Fibroblast of skin of abdomen (primary cell): ENCODE measurements at places on chromosomes 11 and 22.

GRCh38 chr11:215581-216037, 8.1 kb downstream of the RIC8A start:
- no peak for DNase-seq

- DNase-seq = no peak
Observed at GRCh38 chr11:111269146-111269868, 23.8 kb downstream of the POU2AF2 start.

- no peak for DNase-seq
Observed at GRCh38 chr11:86812981-86813380, 12.6 kb downstream of the PRSS23 start.

DNA sequence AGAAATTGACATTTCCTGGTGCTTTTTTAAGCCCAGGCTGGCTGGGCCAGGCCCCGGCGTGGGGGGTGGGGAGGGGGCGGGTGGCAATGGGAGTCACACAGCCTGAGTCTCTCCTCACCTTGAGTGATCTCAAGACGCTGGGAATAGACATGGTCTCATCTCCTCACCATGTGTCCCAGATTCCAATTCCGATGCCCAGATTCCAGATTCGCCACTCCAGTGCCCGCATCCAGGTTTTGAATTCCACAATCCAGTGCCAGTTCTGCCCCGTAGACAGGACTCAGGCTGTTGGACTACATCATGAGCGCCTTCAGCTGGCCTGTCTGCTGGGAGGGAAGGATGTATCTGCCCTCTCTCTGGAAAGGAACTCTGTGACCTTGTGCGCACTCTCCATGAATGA, 19.1 kb downstream of the KCNC1 start:
- DNase-seq = no peak

DNA sequence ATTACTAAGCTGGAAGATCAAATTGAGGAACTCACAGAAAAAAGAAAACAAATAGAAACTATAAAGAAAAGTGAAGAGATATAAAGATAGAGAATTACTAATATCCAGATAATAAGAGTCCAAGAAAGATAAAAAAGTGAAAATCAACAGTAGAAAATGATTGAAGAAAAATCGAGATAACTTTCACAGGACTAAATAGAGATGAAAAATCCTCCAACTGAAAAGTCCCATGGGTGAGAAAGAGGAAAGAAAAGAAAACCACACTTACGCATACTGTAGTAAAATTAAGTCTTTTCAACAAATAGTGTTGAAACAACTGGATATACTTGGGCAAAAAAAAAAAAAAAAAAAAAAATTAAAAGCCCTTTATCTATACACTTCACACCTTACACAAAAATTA, 60.0 kb downstream of the ENTHD1 start:
- DNase-seq = no peak

DNA sequence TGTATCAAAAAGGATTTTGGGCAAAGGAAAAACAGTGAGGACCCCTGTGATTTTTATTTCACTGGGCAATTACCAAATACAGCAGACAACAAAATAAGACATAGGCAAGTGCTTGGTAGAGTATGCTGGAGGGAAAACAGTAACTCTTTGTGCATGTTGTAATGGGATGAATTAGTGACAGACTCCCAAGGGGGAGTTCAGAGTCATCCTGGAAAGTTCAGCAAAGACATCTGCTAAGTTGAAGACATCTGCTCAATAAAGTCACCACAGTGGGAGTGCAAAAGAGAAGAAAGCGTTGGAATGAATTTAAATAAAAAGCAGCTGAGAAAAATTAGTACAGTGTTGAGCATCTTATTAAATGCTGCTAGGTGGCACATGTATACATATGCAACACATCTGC, 378.8 kb upstream of the ISX start:
- no peak for DNase-seq

- DNase-seq = no peak
Observed at GRCh38 chr11:133810766-133811165, 34.5 kb downstream of the SPATA19 start.

DNA sequence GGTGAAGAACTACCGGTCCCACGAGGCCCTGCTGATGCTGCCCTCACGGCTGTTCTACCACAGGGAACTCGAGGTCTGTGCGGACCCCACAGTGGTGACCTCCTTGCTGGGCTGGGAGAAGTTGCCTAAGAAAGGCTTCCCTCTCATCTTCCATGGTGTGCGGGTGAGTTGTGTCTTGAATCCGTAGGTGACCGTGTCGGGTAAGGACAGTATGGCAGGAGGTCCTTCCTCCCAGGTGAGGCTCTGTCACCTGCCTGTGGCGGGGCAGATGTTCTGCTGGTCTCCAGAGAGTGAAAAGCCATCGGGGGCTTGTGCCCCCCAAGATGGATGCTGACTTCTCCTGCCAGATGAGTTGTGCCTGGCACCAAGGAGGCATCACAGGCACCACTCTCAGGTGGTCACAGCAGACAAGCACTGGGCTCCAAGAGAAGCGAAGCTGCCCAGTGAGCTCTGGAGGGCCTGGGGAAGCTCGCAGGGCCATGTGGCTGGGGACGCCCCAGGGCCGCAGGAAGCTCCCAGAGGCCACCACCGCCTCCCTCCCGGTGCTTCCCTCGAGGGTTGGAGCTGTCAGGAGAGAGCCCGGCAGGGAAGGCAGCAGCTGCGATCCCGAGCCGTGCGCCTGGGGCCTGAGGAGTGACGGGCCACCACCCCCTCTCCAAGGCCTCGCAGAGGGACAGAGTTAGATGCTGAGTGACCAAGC, 17.3 kb upstream of the PANX2 start:
- no peak for DNase-seq

DNA sequence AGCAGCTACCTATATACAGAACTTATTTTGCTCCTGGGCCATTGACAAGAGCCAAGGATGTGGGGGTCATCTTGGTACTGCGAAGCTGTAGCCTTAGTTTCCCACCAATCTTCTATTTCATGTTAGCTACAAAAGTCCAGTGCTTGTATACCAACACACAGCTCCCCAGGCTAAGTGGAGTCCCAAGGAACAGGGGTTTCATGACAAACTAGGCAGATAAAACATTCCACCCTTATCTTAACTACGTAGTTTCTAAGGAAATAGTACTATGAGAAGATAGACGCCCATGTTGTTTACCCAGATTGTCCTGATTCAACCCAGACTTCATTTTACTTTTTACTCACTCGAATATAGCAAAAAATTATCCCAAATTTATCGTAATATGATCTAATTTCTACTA, 218.5 kb downstream of the DYNC2H1 start:
- no peak for DNase-seq

GRCh38 chr11:15497366-15497765, 382.6 kb downstream of the INSC start:
- no peak for DNase-seq

DNA sequence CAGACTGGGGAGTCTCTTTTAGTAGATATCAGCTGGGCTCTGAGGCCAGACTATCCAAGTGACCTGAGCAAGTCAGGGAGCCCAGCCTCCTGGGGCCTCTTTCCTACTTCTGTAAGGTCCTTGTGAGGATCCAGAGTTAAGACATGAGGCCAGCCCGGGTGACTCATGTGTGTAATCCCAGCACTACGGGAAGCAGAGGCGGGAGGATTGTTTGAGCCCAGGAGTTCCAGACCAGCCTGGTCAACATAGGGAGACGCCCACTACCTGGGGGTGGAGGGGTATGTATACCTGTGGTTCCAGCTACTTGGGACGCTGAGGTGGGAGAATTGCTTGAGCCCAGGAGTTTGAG, 36.9 kb upstream of the POLA2 start:
- DNase-seq = peak; percentile 55

DNA sequence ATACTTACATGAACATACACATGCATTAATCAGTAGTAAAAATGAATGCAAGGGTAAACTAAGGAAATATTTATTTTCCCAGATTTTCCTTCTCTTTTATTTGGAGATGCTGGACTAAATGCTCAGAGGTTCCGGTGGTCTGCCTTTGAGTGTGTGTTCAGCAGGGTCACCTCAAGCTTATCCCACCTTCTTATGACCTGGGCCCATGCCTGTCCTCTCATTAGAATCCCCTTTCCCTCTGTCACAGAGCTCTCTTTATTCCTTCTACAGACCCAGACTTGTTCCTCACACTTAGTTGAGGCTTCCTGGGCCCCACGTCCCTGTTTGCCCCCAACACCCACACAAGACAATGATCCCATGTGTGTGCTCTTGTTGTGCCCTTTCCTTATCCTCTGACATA, 61.6 kb upstream of the TOP3B start:
- no peak for DNase-seq

- peak; percentile 17 for DNase-seq
Observed at GRCh38 chr11:61034111-61034510, 62.6 kb downstream of the CD6 start.

DNA sequence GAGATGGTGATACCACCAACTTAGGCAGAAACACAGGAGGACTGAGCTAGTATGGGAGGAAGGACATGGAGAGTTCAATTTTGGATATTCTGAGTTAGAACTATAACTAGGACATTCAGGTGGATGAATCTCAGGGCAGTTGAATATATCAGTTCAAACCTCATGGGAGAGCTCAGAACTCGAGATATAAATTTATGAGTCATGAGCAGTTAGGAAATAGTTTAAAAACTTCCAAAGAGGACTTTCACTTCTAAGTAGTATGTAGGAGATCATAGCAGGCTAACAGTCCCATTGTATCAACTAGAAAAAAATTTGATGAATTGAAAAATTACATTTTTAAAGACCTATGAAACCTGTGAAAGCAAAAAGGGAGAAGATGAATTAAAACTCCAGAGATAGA, 436.2 kb upstream of the LARGE1 start:
- DNase-seq = no peak

DNA sequence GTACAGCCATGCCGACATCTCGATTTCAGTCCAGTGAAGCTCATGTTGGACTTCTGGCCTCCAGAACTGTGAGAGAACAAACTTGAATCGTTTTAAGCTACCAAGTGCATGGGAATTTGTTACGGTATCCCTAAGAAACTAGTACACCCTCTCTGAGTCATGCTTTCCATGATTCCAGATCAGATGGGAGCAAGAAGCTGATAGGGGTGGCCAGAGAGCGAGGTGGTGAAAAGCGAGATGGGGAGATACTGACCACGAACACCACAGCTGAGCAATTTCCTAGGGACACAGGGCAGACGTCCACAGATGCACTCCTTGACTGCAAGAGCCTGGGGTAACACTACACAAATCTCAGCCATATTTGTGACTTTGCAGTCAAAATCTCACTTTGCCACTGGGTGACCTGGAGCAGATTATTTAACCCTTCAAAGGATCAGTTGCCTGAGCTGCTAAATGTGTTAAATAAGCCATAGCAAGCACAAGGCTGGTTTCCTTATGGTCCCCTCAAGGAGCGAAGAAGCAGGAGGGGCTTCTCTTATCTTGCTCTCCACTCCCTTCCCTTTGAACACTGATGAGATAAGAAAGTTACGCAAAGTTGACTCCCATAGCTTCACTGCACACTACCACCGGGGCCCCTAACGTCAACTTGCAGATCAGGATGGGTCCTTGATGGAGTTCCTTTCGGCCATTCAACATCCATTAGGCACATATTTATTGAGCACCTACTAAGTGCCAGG, 22.6 kb upstream of the RCN1 start:
- peak; percentile 20 for DNase-seq

DNA sequence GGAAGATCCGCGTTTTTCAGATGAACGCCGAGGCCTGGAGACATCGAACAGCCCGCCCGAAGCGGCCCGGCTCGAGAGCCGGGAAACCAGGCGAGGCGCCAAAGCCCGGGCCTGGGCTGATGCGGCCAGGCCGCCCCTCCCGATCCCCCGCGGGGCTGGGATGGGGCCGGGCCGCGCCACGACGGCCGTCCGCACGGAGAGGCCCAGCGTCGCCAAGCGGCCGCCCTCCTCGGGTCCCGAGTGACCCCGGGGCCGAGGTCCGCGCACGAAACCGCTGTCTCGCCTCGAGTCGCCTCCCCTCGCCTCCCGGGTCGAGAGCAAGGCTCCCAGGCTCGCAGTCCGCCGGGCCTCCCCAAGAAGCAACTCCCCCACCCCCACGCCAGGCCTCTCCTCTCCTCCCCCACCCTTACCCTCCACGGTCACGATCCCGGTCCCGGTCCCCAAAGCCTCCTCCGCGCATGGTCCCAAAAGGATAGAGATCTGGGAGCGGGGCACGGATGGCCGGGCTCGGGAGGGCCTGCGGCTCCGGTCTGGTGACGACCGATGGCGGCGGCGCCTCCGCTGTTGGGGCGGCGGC, 482 bp downstream of the DDX17 start:
- DNase-seq = peak; percentile 65

DNA sequence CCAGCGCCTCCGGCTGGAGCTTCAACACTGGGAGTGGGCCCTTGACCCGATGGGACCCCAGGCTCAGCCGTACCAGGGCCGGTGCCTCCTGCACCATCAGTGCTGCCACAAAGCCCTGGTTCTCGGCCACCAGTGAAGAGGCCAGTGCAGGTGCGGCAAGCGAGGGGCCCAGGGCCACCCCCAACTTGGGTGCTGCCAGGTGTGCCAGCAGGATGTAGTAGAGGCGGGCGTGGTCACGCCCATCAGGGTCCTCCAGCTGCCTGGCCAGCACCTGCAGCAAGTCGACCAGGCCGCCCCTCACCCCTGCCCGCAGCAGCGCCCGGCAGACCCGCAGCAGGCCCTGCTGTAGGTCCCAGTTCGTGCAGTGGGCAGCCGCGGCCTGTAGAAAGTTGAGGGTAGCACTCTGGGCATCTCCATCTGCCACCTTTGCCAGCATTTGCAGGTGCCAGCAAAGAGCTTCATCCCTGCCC, 2.3 kb downstream of the AP5B1 start:
- no peak for DNase-seq

- peak; percentile 11 for DNase-seq
Observed at GRCh38 chr11:77752516-77752915, 68.0 kb downstream of the RSF1 start.

DNA sequence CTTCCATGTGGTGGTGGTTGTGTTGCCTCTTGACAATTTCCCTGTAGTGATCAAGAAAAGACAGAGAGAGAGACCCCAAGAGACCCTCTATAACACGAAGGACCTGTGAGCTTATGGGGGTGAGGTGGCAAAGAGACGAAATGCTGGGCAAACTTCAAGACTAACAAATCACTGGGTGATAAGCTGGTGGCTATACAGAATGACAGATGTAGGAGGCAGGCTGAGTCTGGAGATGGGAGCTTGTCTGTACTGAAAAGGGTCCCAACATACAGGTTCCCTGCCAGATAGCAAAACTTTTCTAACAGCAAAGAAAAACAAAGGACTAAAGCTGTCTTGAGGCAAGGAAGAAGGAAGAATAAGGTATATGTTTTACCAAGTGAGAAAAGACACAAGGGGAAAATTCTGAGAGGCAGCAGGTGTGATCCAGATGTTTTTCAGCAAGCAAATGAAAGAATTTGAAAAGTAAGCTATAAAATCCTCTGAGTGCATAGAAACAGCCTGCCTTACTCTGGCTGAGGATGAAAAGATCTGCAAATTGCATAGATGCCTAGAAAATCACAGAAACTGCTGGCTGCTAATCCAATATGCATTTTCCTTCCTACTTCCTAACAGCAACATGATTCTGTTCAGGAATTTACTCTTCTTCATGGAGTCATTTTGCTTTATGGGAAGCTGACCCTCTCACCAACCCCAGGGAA, 21.9 kb upstream of the LYVE1 start:
- peak; percentile 68 for DNase-seq

- no peak for DNase-seq
Observed at GRCh38 chr11:9826390-9826789, 162.5 kb downstream of the SWAP70 start.

- no peak for DNase-seq
Observed at GRCh38 chr22:49953027-49953679, 7.4 kb upstream of the PIM3 start.
